Fibroblast of pulmonary artery (primary cell): ENCODE measurements at places on chromosomes 11 and 22.
A peak's percentile ranks its signal among the peaks of the same experiment; 100 is the strongest.

- DNase-seq: peak; percentile 37
Measured at GRCh38 chr11:43969543-43969942, 27.1 kb downstream of the C11orf96 start.

GRCh38 chr11:79691445-79691844, 250.6 kb upstream of the TENM4 start:
- no peak for DNase-seq

DNA sequence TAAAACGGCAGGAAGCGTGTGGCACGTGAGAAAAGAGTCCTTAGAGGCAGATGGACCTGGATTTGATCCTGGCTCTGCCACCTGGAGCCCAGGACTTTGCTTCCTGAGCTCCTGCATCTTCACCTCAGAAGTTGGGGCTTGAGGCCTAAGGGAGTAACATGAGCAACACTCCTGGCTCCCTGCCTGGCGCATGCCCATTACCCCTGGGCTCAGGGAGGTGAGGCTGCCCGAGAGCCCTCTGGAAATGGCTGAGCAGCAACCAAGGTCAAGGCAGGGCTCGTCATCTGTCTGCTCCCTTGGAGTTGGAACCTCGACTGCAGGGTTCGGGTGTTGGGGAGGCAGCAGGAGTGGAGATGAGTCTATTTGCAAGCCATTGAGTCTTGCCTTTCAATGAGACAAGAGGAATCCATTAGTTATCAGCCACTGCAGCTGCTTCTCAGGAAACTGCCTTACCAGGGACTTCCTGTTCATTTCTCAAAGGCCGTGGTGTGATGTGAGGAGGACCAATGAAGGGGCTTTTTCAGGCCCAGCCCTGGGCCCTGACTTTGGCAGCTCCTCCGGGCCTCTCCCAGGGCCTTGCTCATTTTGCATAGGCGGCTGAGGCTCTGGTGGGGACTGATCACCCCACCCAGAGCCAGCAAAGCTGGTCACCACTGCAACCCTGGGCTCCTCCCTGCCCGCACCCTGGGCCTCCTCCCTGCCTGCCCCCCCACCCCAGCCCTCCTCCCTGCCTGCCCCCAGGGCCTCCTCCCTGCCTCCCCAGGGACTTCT, 6.4 kb downstream of the FADS2 start:
- DNase-seq: peak; percentile 91

- DNase-seq: no peak
Measured at GRCh38 chr11:124801636-124802312, 1.6 kb upstream of the MSANTD2 start.

GRCh38 chr11:117836077-117836960, 11.8 kb upstream of the FXYD2 start:
- DNase-seq: no peak

- DNase-seq: peak; percentile 69
Measured at GRCh38 chr11:69744435-69744834, 30.7 kb downstream of the FGF4 start.

GRCh38 chr22:16917144-16918003, 90.6 kb downstream of the GAB4 start:
- peak; percentile 46 for DNase-seq

DNA sequence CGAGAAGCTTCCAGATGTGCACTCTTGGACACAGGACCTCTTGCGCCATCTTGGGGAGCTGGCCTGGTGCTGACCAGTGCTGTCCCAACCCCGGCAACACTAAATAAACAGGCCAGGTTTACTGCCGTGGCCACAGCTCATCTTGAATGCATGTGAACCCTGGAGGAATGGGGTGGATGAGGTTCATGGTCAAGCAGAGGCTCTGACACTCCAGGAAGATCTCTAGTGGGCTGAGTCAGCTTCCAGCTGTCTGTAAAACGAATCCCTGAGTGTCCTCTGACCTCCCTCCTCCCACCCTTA, 51.8 kb downstream of the ALX4 start:
- no peak for DNase-seq

DNA sequence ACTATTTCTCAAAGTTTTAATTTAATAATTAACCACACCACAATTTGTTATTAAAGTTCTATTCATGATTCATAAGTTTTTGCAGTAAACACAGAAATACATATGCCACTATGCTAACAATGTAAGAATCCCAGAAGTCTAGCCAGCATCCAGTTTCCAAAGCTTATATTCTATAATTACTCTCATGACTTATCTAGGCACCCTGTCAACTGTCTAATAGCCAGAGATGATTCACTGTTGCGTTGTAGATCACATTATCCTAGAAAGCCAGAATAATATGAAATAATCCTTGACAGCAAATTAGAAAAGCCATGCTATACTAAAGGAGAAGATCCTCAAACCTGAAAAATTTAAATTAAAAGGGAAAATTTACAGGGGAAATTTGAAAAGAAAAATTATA, 141.0 kb downstream of the SOX6 start:
- no peak for DNase-seq
